ENCODE measurements at places on chromosomes 7 and 10. TPM values are rescaled to one million over a fixed set of nuclear protein-coding genes. Genes with fewer than 3 reads are reported as not detected.
A peak's percentile ranks its signal among the peaks of the same experiment; 100 is the strongest.

- DNase-seq, result no peak
These were observed 448.8 kb downstream of the DNAJB6 start for GRCh38 chr7:157785486-157786186.

- peak; percentile 66 for DNase-seq
These were observed at the start of gene TRIM8 for GRCh38 chr10:102644066-102644645. TSS of gene TRIM8 (plus strand) at chr10:102644479. CDS start at chr10:102644618, 139 bp downstream.

- DNase-seq, result no peak
These were observed 38.9 kb downstream of the NKX6-2 start for GRCh38 chr10:132746801-132747625.

GRCh38 chr7:92639966-92640365 is 49.8 kb upstream of the FAM133B start:
- DNase-seq, result no peak

DNA sequence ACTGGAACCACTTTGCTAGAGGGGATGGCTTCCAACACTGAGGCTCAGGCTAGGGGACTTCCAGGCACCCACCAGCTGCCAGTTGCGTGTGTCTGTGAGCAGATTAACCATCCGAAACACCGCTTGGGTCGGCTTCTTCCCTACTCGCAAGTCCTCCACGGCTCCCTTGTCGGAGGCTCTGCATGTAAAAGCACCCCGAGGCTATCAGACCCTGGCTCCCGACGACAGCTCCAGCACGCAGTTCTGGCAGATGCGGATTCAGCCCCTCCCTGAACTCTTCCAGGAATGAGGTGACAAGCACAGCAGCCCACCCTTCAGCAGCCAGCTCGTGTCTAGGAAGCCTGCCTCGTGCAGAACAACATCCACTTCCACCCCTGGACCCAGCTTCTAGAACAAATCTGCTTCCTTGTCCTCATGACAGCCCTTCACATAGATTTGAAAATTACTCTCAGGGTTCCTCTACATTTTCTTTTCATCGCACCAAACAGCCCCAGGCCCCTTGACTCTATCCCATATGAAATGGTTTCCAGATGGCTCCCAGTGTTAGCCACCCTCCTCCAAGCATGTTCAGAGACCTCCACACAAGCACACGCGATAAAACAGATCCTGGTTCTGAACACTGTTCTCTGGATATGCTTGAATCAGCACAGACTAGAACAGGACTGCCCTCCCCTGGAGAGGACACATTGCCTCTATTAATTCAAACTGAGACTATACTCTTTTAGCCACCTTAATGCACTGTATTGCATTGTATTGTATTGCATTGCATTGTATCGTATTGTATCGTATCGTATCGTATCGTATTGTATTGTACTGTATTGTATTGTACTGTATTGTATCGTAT is 44.6 kb downstream of the SLIT1 start:
- peak; percentile 84 for DNase-seq

- DNase-seq, result peak; percentile 77
These were observed 110.1 kb downstream of the CYTH3 start for GRCh38 chr7:6162331-6162620.

GRCh38 chr7:26686448-26686981 is 177.9 kb downstream of the SKAP2 start:
- DNase-seq, result peak; percentile 17

DNA sequence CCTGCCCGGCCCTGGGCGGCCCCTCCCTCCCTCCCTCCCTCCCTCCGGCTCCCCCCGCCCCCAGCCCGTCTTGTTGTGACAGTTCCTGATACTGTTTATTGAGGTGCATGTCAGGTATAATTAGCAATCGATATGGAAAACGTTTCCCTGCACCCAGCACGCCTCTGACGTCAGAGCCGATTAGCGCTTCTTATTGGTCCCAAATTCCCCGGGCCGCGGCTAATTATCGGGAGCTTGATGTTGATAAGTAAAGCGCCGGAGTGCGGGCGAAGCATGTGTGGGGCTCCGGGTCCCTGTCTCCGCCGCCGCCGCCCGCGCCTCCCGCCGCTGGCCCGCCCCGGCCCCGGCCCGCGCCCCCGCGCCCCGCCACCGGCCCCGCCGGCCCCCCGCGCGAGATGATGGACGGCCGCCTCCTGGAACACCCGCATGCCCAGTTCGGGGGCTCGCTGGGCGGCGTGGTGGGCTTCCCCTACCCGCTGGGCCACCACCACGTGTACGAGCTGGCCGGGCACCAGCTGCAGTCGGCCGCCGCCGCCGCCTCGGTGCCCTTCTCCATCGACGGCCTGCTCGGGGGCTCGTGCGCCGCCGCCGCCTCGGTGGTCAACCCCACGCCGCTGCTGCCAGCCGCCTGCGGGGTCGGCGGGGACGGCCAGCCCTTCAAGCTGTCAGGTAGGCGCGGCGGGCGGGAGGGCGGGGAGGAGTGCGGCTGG is at the start of gene UNCX:
TSS of gene UNCX (plus strand) at position 250 of the 710 bp plus-strand sequence. CDS start at position 396, 146 bp downstream.
- no peak for DNase-seq

DNA sequence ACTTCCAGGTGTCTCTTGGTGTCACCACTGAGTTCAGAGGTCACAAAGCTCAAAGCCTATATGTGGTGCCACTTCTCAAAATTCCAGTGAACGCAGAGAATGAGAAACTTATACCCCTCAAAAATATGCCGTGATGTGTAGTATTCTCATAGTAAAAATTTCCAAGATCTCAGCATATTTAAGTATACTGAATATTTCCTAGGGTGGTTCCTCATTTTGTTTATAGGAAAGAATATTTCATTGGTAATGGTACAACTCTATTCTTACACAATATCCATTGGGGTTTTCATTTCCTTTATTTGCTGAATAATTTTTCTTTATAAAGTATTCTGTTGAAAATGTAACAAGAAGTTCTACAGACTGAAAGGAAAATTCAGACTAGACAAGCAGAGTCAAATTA is 58.9 kb upstream of the ADO start:
- DNase-seq, result no peak

DNA sequence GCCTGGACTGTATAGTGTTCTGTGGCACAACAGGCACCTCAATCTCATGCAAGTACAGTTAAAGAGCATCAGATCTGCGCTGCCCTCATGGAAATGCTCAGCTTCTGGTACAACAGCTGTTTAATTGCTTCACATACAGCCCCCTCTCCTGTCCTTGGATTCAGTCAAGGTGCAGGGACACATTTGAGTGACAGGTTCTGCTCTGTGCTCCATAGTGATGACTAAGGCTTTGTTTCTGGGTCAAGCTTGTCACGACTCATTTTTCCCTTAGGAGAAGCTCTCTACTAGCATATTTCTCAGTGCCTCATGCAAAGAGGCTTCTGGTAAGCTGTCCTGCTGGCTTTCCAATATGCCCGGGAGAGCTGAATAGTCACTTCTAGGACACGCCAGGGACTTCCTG is 26.8 kb upstream of the MYO3A start:
- DNase-seq, result no peak

DNA sequence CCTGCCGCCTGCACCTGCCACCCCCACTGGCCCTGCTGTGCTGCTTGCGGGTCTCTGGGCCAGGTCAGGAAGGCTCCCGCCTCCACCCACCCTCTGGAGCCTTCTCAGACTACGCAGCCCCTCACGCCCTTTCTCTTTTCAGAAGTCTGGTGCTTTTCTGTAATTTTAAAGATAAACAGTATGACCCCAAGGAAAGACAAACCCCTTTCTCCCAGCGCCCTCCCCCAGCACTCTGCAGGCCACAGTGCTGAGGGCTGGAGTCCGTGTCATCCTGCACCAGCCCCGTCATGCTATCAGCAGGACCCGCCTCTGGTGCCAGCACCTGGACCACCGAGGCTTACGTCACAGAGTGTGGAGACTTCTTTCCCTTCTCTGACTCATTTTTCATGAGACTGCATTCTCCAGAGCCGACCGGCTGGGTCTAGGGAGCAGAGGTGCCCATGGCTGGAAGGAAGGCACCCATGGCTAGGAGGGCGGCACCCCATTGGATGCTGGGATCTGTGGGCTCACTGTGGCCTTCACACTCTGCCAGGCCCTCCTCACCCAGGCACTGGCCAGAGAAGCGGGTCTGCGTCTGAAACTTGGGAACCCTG is 53.4 kb downstream of the CFAP46 start:
- no peak for DNase-seq

DNA sequence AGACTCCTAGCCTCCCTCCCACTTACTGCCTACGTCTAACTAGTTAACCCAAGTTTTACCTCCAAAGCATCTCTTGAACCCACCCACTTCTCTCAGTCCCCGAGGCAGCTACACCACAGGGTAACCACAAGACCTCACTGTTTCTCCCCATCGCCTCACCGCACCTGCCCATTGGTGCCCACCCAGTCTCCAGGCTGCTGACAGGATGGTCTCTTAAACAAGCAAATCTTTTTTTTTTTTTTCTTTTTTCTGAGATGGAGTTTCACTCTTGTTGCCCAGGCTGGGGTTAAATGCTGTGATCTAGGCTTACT is 47.0 kb downstream of the DENND2A start:
- DNase-seq, result no peak

- DNase-seq, result no peak
These were observed 76.6 kb downstream of the CYP26A1 start for GRCh38 chr10:93150289-93150688.

- no peak for DNase-seq
These were observed 194.1 kb downstream of the FANK1 start for GRCh38 chr10:126090443-126090842.

GRCh38 chr10:80504158-80504811 is 33.4 kb upstream of the SH2D4B start:
- DNase-seq, result peak; percentile 75

GRCh38 chr7:80623503-80624252 is 14.8 kb upstream of the CD36 start:
- DNase-seq, result no peak

DNA sequence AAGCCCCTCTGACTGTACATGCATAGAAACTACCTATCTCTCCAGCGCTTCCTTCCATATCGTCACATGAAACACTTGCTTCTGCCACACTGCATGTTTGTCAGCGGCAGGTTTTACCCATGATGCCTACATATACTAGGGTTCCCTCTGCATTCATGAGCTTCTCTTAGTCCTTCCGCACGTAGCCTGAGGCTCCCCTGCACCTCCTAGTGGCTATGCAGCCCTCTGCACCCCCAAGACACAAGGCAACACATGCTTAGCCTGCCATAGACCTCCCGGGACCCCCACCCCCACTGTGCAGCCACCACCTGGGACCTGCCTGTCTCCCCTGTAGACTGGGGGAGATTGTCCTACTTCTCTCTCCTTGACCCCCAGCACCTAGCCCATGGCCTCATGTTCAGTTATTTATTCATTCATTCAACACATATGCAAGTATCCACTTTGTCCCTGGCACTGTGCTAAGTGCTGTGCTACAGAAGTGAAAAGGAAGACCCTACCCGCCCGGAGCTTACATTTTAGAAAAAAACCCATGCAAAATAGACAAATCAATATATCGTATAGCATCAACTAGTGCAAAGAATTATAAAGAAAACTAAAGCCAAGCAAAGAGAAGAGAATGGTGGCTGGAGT is 23.5 kb downstream of the TMEM273 start:
- peak; percentile 65 for DNase-seq

Gene NCF1
- 0.05 TPM for polyA plus RNA-seq

Gene LBX1
- polyA plus RNA-seq, result not detected

Gene CBLL1
- 28.8 TPM for polyA plus RNA-seq

Gene AKR1C8
- not detected for polyA plus RNA-seq

Gene VPS37D
- 5.7 TPM for polyA plus RNA-seq

Gene ATP6V0A4
- polyA plus RNA-seq, result not detected

Gene FBXO24
- 0.71 TPM for polyA plus RNA-seq

Gene COL13A1
- 21.0 TPM for polyA plus RNA-seq

Gene SLC26A3
- not detected for polyA plus RNA-seq

All from SK-N-SH (cell line).